WTC11 (cell line): ENCODE measurements at places on chromosomes 2 and 18.

- no peak for DNase-seq
Observed at GRCh38 chr2:200839513-200839912, 24.9 kb downstream of the CLK1 start.

- no peak for DNase-seq
Observed at GRCh38 chr2:222797261-222797660, 63.6 kb upstream of the ACSL3 start.

DNA sequence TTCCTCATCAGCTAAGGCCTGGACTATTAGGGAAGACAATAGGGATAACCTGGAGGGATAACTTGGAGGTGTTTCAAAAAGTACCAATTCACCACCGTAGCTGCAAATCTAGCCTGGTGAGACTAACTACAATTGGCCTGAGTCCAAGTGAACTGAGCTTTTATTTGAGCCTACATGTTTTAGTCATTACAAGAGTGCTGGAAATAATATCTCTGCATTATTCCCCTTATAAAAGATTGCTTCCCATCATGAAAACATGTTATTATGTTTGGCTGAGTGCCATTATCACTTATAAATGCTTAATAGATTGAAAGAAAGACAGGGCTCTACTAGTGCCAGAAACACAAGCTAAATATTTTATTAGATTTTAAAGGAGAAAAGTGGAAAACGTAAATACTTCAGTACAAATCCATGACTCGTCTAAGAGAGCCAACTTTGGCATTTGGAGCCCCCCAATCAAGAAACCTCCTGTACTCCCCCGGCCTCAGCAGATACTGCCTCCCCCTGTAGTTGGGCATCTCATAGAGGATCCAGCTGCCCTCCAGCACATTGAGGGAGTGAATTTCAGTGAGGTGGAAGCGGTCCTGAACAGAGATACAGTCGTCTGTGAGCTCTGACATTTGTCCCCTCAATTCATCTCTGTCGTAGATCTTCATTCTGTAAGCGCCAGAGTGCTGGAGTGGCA is 3.6 kb downstream of the CRYGB start:
- DNase-seq = no peak

GRCh38 chr2:101623031-101623521 is 74.4 kb upstream of the MAP4K4 start:
- no peak for DNase-seq

GRCh38 chr18:78527984-78528383 is 451.6 kb upstream of the SALL3 start:
- no peak for DNase-seq
